Muscle of arm (tissue), 14 donors: ENCODE measurements at places on chromosomes 7 and 10.
A peak's percentile ranks its signal among the peaks of the same experiment; 100 is the strongest.

DNA sequence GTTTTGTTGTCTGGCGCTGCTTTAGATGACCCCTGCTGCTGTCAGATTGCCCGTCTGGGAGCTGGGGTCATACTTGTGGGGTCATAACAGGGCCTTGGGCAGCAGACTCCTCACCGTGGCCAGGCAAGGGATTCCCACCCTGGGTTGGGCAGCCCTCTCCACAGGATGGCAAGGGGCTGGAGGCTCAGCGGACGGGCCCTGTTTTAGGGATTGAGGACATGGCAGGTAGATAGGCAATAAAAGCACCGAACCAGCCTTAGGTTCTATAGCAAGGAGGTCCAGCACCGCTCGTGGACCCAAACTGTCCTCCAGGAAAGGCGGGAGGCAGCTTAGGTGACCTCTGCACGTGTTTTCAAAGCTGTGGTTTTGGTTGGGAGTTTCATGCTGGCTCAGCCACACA lies 60.0 kb downstream of the GRK5 start:
- no peak for DNase-seq

DNA sequence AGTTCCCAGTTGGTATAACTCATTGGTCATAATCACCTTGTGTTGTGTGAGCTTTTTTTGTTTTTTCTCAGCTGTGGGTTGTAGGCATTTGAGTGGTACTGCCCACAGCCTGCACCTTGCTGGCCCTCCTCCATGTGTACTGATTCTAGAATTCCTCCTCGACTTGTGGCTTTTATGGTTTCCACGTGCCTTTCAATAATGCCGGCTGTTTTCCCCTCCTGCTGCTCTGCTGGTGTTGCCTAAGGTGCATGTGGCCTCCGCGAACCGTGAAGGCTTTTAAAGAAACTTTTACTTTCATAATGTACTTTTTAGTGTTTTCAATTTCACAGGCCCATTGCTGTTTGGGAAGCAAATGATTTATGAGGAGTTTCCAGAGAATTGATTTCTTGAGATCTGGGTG lies 518.0 kb downstream of the REEP3 start:
- DNase-seq = no peak

- DNase-seq = peak; percentile 38
These were observed 551 bp downstream of the WASL start for GRCh38 chr7:123748171-123748733.

DNA sequence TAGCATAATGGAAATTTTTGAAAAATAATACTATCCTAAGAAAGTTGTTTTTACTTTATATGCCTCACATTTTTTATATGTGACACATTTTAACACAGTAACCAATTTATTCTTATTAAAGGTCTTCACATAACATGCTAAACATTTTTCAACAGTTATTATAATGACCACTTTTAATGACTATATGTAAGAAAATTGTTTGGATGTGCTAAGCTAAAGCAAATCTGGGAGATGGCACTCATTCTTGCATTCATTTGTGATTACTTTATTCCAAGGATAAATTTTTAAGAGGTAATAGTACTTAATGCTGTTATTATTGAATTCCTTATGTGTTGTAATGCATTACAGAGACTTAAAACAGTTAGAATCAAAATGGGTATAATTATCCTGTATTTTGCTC lies 88.1 kb downstream of the ANKIB1 start:
- DNase-seq = no peak

- DNase-seq = peak; percentile 7
These were observed 23.4 kb downstream of the ATOH7 start for GRCh38 chr10:68208424-68209042.

GRCh38 chr10:102247734-102248133 lies 2.4 kb downstream of the GBF1 start:
- DNase-seq = no peak

DNA sequence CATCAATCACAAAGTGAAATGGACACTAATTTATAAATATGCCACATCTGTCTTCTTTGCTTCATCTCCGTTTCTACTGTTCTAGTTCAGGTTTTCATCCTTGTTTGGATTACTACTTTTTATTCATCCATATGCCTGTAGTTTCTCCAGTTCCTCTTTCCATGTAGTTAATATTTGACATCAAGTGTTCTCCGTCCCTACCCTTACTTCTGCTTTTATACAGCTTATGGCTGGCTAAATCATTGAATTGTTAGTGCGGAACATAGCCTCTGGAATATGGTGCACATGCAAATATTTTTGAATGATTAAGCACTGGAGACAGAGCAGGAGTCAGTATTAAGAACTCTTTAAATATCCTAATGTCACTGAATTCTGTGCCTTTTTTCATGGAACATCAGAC lies 230.0 kb upstream of the PPP1R3A start:
- DNase-seq = no peak

GRCh38 chr7:26349005-26349915 lies 57.6 kb downstream of the SNX10 start:
- DNase-seq = no peak

- DNase-seq = no peak
These were observed 680.2 kb downstream of the SDK1 start for GRCh38 chr7:3981281-3981680.

- DNase-seq = peak; percentile 73
These were observed 33.6 kb downstream of the DNMBP start for GRCh38 chr10:99975942-99976809.

- DNase-seq = no peak
These were observed 17.7 kb downstream of the CPA5 start for GRCh38 chr7:130362251-130362816.

DNA sequence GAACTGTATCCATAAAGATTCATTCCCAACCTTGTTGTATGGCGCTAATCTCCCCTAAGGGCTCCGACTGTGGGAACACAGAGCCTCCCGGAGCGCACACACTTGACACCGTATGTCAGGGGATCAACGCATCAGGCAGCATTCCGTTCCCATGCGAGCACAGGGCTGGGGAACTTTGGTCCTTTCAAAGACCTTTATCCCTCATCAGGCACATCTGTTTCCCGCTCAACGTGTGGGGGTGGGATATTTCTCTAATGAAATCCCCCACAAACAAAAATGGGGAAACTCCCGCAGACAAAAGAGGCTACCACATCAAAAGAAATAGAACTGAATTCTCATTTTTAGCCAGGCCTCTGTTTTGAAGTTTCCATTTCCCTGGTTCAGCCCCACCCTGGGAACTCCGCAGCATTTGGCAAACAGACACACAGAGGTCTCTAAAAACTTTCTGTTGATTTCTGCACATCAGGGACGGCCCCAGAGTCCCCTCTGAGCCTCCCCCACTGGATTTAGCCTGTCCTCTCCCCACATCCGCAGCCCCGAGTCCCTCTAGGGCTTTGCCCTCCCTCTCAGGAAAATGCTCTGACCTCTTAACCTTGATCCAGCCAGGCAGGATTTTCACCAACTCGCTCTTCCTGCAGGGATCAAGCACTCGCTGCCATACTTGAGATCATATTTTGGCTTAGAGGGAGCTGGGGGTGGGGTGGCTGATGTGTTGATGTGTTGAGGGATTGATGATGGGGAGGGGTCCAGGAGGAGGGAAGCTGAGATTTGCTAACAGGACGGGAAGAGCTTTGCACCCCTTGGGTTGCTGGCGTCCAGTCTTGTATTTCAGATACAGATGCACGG lies 6.6 kb downstream of the CPA5 start:
- peak; percentile 91 for DNase-seq

DNA sequence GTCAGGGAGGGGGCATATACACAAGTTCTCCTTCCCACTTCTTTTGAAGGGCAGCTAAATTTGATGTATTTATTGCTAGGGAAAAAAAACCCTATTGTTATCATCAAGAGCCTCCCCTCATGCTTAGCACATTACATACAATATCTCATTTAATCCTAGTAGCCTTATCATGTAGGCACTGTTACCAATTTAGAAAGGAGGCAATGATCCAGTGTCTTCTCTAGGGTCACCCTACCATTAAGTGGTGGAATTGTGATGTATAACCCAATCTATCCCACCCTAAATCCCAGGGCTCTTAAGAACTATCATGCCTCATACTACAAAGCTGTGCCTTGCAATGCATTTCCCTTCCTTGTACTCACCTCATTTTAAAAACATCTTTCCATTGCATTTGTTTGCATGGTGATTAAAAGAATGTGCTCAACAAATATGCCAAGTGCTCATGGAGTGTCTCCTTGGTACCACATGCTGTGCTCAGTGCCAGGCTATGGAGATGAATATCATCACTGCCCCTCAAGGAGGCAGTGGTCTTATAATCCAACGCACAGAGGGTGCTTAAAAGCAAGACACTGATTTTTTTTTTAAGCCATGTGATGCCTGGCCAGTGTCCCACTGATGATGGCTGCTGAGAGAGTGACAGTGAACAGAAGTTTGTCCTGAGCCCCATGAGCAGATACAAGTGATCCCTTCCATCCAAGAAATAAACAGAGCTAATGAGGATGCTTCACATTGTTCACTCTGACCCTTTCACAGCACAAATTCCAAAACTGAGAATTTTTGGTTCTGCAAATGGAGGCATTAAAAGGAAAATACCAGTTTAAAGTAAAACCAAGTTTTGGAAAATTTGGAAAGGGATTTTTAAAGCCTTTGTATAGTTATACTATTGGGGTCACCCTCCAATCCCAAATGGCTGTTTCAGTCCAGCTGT lies 98.2 kb downstream of the SORBS1 start:
- DNase-seq = no peak

DNA sequence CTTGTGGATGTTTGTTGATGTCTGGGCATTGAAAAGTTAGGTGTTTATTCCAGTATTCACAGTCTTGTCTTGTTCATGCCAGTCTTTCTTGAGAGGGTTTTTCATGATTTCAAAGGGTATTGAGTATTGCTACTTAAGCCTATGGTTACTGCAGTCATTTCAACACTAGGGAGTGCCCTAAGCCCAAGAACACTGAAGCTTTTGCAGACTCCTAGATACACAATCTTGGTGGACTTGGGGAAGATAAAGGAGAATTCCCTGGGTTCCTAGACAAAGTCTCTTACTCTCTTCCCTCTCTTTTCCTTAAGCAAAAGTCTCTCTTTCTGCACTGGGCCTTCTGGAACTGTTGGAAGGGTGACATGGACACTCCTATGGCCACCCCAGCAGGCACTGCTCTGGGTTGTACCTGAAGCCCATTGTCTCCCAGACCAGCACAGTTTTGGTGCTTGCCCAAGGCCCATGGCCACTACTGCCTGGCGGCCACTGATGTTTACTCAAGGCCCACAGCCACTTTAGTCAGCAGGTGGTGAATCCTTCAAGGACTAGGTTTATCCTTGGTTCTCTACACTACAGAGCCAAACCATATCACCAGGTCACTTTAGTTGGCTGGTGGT lies 24.9 kb downstream of the SAMD9 start:
- DNase-seq = no peak

- no peak for DNase-seq
These were observed 45.5 kb upstream of the NKX2-3 start for GRCh38 chr10:99487125-99487807.

- no peak for DNase-seq
These were observed 55.2 kb downstream of the LRRN3 start for GRCh38 chr7:111146136-111146535.

DNA sequence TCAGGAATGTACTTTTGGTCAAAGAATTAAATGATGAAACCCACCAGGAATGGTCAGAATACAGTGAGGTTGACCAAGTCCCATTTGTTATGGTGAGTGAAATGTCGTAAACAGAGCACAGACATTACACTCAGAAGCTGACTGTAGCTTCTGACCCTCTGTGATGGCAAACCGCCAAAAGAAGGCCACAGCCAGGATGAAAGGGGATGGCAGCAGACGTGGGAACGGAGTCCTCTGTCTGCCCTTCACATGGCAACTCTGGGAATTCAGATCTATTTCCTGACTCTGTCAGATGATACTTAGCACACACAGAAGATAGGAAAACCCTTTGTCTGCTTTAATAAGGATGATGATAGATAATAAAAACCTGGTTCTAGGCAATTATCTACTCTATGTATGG lies 757.1 kb downstream of the SORCS3 start:
- DNase-seq = no peak

GRCh38 chr7:128962899-128963298 lies 25.2 kb downstream of the IRF5 start:
- no peak for DNase-seq

DNA sequence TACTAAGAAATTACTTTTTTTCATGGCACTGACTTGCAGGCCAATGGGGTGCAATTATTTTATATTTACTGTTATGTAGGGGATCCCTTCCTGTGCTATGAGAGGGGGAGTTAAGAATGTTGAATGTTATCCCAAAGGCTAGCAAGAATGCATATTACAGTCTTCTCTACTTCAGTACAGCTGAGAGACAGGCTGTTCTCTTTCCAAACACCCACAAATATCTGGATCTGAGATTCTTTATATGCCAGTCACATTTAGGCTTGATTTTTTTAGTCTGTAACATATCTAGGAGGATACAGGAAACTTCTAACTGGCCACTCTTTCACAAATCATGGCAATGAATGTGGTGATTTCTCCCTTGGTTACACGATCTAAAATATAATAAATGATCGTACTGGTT lies 266.4 kb upstream of the FZD8 start:
- no peak for DNase-seq

DNA sequence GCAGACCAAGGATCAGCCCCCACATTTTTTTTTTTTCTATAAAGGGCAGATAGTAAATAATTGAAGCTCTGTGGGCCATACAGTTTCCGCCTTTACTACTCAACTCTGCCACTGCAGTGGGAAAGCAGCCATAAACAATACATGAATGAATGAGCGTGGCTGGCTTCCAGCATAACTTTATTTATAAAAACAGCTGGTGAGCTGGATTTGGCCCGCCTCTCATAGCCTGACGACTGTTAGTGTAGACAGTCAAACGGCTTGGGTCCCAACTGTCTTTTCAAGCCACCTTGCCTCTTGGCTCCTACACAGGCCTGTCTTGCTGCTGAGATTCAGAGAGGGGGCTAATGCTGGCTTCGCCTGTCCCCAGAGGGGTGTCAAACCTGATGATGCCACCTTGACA lies 169.8 kb upstream of the GPR26 start:
- peak; percentile 29 for DNase-seq

DNA sequence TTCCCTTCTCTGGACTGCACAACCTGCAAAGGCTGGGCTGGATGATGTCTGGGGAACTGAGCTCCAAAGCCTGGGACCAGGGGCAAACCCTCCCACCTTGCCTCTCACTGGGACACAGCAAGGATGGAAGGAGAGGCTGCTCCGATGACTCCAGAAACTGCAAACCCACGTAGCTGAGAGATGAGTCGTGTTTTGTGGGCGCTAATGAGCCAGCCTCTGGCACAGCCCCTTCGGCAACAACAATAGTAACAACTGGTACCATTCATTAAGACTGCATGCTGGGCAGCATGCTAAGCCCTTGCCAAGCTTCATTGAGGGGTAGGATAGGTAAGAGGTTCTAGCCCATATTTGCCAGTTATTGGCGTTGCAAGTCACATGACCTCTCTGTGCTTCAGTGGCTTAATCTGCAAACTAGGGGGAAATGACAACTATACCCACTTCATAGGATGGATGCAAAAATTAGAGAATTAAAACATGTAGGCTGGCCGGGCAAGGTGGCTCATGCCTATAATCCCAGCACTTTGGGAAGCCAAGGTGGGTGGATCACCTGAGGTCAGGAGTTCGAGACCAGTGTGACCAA lies 145.9 kb downstream of the SH3PXD2A start:
- no peak for DNase-seq
